Activated T-helper 17 cell treated with anti-CD3 and anti-CD28 coated beads, Interleukin-2, amount 50 U/mL, for 72 hours (primary cell): ENCODE measurements at places on chromosomes 2 and 18.
A peak's percentile ranks its signal among the peaks of the same experiment; 100 is the strongest.

- ATAC-seq: no peak
- no peaks in the 10 kb centered on the region for H3K27me3 ChIP-seq
- H3K36me3 ChIP-seq: no peaks in the 10 kb centered on the region
- no peak overlapping the region for H3K27ac ChIP-seq
These were observed 156.7 kb downstream of the WDSUB1 start for GRCh38 chr2:159129824-159130223.

DNA sequence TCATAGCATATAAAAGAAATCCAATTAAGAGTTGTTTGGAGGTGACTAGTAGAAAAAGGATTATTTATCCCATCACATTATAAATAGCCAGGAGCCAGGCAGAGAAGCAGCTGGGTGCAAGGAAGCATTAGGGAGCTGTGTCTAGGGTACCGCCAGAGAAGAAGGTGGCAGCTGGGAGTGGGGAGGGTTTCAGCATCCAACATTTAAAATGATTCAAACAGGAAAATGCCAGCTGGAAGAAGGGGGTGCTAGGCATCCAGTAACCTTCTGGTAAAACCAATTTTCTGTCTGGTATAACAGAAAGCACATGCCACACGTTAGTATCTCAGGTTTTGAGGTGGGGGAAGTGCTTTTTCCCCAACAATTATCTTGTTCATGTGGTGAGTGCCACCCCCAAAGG, 452.4 kb downstream of the ZEB2 start:
- H3K4me3 ChIP-seq: no peak overlapping the region
- no peaks in the 10 kb centered on the region for H3K27me3 ChIP-seq
- no peaks in the 10 kb centered on the region for H3K36me3 ChIP-seq
- no peak for ATAC-seq

DNA sequence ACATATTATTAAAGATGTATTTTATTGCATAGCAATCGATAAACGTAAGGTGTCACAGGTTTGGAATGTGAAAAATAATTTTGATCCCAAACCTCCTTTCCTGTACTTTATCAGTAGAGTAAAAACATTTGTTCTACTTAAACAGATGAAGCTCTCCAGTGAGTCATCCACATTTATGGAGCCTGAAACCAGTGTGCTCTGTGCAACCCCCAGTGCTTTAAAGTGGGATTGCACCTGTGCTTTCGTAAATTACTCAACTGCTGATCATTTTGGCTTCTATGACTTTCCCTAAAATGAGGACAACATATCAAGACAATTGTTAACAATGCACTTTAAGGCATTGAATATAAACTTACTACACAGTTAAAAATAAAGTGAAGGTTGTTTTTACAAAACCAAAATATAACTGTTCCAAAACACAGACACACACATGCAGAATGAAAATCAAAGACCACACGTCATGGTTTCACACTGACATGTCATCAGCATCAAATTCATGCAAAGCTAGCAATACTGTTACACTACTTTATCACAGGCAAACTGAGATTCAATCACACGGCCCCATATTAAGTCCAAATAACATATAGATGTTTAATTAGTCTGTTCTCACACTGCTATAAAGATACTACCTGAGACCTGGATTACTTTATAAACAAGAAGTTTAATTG, 9.7 kb downstream of the TMEM18 start:
- H3K36me3 ChIP-seq: peaks cover 70% of the 10 kb centered on the region

- no peak for ATAC-seq
- no peaks in the 10 kb centered on the region for H3K4me1 ChIP-seq
- no peak within 1 kb of the TSS for H3K27ac ChIP-seq
- H3K4me3 ChIP-seq: no peak within 1 kb of the TSS
- H3K36me3 ChIP-seq: no peaks in the 10 kb centered on the region
These were observed at the start of gene ACMSD for GRCh38 chr2:134838143-134838620. TSS of gene ACMSD (plus strand) at chr2:134838616. CDS start at chr2:134838683, 67 bp downstream.

GRCh38 chr2:118202707-118203303, 114.5 kb downstream of the INSIG2 start:
- H3K4me1 ChIP-seq: peaks cover 9% of the 10 kb centered on the region
- ATAC-seq: peak; percentile 71
- H3K27ac ChIP-seq: no peak overlapping the region
- H3K27me3 ChIP-seq: peaks cover 15% of the 10 kb centered on the region
- H3K36me3 ChIP-seq: no peaks in the 10 kb centered on the region
